ENCODE measurements at places on chromosomes 6 and 20.
A peak's percentile ranks its signal among the peaks of the same experiment; 100 is the strongest.

DNA sequence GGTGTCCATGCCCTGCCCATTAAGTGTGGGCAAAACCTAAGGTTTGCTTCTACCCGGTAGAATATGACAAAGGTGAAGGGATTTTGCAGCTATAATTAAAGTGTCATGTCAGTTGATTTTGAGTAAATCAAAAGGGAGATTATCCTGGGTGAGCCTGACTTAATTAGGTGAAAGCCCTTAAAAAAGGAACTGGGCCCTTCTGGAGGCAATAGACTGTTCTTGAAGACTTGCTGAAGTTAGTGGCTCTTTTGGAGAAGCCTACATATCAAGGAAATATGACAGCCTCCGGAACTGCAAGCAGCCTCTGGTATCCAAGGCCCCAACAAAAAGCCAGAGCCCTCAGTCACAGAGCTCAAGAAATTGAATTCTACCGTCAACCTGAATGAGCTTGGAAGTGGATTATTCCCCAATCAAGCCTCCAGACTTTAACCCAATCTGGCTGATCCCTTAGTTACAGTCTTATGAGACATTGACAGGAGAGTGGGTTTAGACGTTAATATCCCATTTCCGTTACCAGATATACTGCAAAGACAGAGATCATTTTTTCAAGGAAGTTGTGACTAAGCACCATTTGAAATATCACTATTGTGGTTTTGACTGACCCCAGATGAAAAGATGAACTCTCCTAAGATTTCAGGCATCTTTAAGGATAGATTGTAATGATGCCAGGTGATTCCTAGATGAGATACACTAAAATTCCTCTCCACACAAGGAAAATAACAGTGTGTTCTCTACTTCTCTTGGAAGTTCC, 303.4 kb downstream of the PLCB1 start:
- ATAC-seq: no peak

GRCh38 chr6:110703010-110703905, 112.0 kb downstream of the CDK19 start:
- peak; percentile 62 for ATAC-seq

DNA sequence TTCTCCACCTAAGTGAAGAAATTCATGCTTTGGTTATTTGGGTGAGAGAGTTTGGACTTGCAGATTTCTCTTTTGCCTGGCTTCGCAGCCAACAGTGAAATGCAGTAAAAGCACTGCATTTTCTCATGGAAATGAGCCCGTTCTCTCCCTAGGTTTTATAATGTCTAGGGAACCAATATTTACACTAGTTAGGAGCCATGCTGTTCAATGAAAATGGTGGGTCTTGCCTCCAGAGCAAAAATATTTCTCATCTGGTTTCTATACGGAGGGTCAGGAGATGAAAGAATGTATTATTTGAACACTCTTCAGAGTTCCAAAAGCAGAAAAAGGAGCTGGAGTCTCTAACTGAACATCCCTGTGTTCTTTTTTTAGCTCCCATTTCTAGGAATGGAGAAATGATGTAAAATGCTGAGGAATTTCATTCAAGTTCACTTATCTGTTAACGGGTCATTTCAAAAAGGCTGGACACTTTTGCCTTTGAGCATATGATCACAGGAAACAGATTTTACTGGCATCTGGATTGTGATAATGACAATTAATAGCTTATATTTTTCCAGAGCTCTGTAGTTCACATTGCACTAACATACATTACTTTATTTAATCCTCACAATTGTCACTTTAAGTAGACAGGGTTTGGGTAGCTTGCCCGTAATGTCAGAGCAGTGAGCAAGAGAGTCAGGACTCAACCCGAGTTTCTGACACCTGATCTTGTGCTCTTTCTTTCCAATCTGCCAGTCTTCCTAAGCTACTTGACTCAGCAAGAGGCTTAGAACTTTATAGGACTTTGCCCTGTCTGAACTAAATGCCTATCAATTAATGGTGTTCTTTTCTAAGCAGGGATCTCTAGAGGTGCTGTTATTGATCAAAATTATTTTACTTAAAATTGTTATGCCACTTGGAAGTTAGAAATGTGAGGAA, 78.0 kb downstream of the PPP1R14C start:
- no peak for ATAC-seq

GRCh38 chr20:2164966-2165365, 63.3 kb downstream of the STK35 start:
- no peak for ATAC-seq
